ENCODE measurements at places on chromosomes 6 and 20.

- no peak for DNase-seq
These were observed 713 bp upstream of the ELMO2 start for GRCh38 chr20:46406986-46407670.

GRCh38 chr6:8731874-8732273 lies 296.5 kb upstream of the SLC35B3 start:
- no peak for DNase-seq

DNA sequence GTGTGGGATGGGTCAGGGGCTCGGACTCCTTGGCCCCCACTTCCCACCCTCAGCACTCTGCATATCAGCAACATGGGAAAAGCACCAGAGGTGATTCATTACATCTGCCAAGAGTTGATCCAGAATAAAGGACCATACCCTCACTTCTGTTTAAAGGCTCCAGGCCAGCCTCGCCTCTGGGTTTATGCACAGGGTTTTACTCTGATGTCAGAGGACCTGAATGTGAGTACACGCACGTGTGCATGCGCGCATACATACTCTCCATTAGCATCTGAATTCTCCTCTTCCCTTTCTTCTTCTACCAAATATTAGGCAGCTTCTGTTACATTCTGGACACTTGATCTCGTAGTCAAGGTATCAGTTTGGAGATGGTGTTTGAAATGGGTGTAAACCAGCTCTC lies 114.7 kb upstream of the SPTLC3 start:
- no peak for DNase-seq

GRCh38 chr6:151141685-151142084 lies 98.1 kb upstream of the AKAP12 start:
- DNase-seq = no peak

GRCh38 chr6:8914700-8915099 lies 479.4 kb upstream of the SLC35B3 start:
- DNase-seq = no peak

DNA sequence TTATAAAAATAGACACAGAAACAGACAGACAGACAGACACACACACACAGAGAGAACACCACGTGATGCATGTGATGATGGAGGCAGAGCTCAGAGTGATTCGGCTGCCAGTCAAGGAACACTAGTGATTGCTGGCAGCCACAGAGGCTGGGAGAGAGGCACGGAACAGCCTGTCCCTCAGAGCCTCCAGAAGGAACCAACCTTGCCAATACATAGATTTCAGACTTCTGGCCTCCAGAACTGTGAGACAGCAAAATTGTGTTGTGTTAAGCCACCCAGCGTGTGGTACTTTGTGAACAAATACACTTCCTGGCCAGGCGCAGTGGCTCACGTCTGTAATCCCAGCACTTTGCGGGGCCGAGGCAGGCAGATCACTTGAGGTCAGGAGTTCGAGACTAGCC lies 9.5 kb upstream of the PARD6B start:
- DNase-seq = no peak

DNA sequence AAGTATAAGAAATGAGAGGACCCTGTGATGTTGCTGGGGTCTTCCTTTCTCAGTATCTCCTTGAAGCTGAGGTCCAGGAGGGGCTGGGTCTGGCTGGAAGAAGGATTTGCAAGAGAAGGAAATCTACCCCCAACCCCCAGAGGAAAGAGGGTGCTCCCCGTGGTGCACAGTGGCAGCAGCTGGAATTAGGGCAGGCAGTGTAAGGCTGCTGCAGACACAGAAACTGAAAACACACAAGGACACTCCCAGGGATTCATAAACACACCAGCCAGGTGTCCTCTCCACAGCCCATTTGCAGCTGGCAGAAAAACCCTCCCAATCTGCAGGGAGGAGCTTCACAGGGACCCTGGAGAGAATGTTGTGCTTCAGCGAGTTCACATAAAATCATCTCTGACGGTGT lies 297.2 kb downstream of the CDH26 start:
- DNase-seq = no peak

- DNase-seq = no peak
These were observed 70.1 kb downstream of the KLHL32 start for GRCh38 chr6:96994660-96995059.

DNA sequence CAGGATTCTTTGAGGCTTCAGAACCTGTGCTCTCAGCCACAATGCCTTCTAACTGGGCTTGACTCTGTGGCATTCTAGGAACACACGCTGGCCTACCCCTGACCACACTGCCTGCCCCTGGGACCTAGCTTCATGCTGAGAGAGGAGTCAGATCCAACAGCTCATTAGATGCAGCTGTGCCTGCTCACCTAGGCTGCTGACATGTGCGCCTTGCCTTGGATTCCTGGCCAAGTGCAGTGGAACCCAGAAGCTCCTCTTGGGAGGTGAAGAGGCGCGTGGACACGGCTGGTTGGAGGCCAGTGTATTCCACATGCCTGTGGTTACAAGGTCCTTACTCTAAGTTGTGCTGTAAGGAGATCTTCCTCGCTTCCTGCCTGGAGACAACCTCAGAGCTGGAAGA lies 24.7 kb upstream of the KCNK16 start:
- no peak for DNase-seq

GRCh38 chr20:51500936-51501335 lies 41.6 kb downstream of the NFATC2 start:
- DNase-seq = no peak

DNA sequence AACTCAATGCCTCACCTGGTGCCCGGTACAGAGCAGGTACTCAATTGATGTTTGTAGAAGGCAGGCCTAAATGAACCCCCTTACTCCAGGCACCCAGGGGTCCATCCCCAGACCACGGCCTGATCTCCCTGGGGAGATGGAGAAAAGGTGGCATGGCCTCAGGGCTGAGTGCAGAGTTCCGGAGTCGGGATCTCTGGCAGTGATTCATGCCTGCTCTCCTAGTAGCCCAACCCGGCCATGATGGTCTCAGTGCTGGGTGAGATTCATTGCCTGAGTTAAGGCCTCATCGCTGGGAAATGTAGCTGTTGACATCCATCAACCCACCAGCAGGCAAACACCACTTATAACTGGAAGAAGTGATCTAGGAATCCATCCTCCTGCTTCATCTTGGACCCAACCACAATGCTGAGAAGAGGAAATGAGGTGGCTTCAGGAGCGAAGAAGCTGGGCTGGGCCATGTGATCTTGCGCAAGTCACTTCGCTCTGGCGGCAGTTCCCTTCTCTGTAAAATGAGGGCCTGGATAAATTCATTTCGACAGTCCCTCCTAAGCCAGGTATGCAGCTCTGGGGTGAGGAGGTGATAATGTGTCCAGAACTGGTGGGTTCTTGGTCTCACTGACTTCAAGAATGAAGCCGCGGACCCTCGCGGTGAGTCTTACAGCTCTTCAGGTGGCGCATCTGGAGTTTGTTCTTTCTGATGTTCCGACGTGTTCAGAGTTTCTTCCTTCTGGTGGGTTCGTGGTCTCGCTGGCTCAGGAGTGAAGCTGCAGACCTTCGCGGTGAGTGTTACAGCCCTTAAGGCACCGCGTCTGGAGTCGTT lies 24.7 kb downstream of the ETV7 start:
- no peak for DNase-seq

DNA sequence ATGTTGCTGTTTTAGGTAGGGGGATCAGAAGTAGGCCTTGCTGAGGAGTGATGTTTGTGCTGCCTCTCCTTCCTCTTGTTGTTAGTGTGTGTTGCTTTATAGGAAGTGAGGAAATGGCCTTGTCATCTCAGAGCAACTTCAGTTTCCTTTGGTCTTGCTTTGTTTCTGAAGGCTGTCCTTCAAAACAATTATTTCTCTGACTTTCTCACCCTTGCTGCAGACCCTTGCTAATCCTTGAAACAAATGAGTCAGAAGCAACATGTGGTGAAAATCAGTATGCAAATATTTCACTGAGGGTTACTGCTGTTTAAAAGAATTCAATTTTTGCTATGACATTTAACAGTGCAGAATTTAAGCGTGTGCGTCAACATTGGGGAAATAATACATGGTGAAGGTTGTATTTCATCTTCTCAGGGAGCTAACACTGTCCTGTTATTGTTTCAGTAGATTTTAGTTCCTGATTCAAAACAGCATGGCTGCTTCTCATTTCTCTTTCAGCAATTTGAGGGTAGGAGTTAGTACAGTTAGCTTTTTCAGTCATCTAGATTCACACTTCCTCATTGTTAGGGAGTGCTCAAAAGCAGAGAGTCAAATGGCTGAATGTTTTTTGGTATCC lies 13.8 kb downstream of the RNF144B start:
- DNase-seq = no peak

DNA sequence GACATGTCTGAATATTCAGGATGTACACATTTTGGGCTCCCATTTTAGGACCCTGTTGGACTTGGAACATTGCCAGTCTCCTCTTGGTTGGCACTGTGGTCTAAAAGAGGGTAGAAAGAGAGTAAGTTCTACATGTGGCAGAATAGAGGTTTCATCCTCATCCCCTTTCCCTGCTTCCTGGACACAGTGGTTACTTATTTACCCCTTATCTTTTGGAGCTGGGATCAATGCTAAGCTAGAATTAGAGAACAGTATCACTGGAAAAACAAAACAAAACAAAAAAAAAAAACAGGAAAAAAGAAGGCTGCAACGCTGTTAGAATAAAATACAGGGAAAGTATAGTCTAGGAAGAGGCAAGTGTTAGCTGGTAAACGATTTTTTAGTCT lies 790.6 kb downstream of the MAFB start:
- no peak for DNase-seq

- no peak for DNase-seq
These were observed 62.9 kb downstream of the ESR1 start for GRCh38 chr6:151870375-151870774.

DNA sequence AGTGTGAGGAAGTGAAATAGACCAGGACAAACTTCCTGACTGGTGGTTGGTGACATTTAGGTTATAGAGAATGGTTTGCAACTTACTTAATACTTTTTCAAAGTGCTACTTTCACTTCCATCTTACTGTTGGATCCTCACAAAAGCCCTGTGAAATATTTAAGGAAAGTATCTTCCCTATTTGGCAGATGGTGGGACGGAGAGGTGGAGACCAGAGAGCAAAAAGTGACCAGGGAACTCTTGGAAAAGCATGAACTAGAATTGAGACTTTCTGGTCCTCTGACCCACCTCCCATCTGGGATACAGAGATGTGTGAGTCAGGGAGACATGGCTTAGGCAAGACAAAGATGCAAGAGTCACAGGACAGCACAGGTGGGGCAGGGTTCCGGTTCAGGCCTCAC lies 3.0 kb downstream of the TRIM10 start:
- no peak for DNase-seq

DNA sequence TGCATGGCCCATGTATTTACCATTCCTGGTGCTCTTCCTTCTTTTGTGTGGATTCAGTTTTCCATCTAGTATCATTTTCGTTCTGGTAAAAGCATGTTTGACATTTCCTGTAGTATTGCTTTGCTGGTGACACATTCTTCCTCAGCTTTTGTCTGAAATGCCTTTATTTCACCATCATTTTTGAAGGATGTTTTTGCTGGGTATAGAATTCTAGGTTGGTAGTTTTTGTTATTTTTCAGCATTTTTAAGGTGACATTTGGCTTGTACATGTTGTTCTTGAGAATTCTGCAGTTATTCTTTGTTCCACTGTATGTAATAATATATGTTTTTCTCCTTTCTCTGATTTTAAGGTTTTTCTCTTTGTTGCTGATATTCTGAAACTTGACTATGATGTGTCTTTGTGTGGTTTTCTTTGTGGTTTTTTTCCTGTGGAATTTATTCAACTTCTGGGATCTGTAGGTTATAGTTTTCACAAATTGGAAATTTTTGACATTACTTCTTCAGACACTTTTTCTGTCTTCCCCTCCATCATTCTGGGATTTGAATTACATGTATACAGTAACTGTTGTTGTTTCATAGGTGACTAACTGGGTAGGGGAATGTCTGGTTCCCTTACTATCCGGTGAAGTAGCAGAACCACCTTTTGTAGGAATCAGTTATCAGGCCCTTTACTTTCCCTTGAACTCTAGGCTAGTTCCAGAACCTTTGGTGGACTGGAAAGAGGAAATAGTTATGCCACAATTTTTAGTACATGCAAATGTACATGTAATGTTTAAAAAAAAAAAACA lies 30.2 kb downstream of the SNX9 start:
- no peak for DNase-seq

- DNase-seq = no peak
These were observed 920.9 kb upstream of the GJE1 start for GRCh38 chr6:141211845-141212244.

DNA sequence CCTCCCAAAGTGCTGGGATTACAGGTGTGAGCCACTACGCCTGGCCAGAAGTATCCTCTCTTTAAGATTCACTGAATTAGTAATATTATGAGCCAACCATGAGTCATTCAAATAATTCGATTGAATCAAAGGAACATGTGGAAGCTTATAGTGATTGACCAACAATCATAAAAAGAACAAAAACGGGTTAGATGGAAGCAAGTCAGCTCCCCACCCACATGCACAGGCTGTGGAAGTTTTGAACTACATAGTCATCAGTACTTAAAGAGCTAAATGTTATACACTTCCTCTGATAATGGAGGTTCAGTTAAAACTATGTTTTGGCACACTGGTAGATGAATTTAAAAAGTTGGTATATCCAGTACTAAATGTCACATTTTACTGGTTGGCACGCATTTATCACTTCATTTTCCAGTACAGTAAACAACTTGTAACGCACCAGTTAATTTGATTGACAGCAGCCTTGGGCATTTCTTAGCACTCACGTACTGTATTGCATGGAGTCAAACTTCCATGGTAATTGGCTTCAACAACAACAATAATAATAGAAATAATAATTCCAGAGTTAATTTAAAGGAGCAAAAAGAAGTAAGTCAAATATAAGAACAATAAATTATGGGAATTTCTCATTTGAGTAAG lies 1107.3 kb upstream of the MAP3K7 start:
- DNase-seq = no peak

GRCh38 chr6:3422435-3423070 lies 34.3 kb downstream of the SLC22A23 start:
- no peak for DNase-seq

GRCh38 chr6:64930681-64931080 lies 776.3 kb downstream of the EYS start:
- no peak for DNase-seq

DNA sequence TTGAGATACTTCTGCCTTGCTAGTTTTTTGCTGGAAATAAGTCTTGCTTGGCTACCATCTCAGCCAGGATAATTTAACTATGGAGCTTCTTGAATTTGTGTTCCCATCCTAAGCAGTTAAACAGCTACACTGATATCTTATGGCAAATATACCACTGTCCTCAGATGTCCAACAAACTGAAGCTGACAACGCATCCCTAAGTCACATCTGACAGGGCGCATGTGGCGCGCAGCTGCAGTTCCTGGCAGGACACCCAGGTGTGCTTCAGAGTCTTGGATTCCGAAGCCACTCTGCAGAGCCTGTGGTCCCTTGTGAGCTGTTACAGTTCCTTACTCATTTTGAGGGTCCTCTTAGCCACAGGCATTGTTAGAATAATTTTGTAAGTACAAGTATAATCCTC lies 127.9 kb downstream of the WDR27 start:
- DNase-seq = no peak

GRCh38 chr6:149132336-149132735 lies 185.2 kb upstream of the TAB2 start:
- DNase-seq = no peak

- DNase-seq = no peak
These were observed 6.0 kb downstream of the HLA-DMA start for GRCh38 chr6:32946893-32947292.

- no peak for DNase-seq
These were observed 221.4 kb downstream of the CDKAL1 start for GRCh38 chr6:20755631-20756030.

- DNase-seq = no peak
These were observed 5.1 kb downstream of the MTRES1 start for GRCh38 chr6:107033126-107033525.

GRCh38 chr6:159104163-159104925 lies 59.6 kb upstream of the TAGAP start:
- peak; percentile 90 for DNase-seq

GRCh38 chr6:32713241-32713640 lies 27.9 kb upstream of the HLA-DQA2 start:
- no peak for DNase-seq

- DNase-seq = no peak
These were observed 2.1 kb downstream of the TAAR5 start for GRCh38 chr6:132587424-132587823.
